ENCODE measurements at places on chromosomes 5 and 9. TPM values are rescaled to one million over a fixed set of nuclear protein-coding genes. Genes with fewer than 3 reads are reported as not detected.

NIPBL gene
- 81.1 TPM for total RNA-seq

CYLC2 gene
- total RNA-seq, result not detected

ROPN1L gene
- total RNA-seq, result not detected

ITK gene
- not detected for total RNA-seq

FOXI1 gene
- total RNA-seq, result not detected

TEX48 gene
- total RNA-seq, result not detected

FAM151B gene
- 0.29 TPM for total RNA-seq

SOX30 gene
- not detected for total RNA-seq

MARCOL gene
- not detected for total RNA-seq

DNA sequence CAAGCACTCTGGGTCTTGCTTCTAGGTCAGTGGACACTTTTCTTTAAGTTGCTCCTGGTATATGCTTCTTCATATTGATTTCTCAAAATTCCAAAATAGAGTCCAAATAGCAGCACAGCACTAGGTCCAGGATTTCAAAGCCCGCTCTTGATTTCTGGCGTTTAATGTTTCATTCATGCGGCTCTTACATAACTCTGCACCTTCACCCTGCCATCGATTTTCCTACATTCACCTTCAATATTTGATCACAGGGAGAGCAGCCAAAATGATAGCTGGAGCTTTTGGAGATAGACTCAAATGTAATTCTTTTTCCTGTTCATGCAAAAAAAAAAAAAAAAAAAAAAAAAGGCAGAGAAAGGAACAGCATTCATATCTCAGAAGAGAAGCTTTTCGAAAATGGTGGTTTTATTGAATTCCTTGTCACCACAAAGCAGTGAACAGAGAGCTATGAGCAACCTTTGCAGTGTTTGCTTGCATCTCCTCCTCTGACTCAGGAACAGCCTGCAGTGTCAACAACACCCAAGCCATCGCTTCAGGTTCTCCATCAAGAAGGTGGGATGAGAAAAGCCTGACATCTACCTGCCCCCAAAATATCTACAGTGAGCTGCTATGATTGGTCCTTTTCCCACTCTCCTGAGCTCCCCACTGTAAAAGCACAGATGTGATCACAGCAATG lies 97.8 kb downstream of the MED10 start:
- H3K27ac ChIP-seq, result no peak overlapping the region
- no peak overlapping the region for H3K4me3 ChIP-seq
- no peak for DNase-seq
- H3K36me3 ChIP-seq, result no peaks in the 10 kb centered on the region
- H3K27me3 ChIP-seq, result no peaks in the 10 kb centered on the region
- H3K4me1 ChIP-seq, result no peaks in the 10 kb centered on the region

- H3K4me1 ChIP-seq, result no peaks in the 10 kb centered on the region
- no peak overlapping the region for H3K27ac ChIP-seq
- peaks cover 2% of the 10 kb centered on the region for H3K27me3 ChIP-seq
- no peak for DNase-seq
- no peaks in the 10 kb centered on the region for H3K36me3 ChIP-seq
These were observed 110.9 kb upstream of the DMAC1 start for GRCh38 chr9:7910426-7911020.

DNA sequence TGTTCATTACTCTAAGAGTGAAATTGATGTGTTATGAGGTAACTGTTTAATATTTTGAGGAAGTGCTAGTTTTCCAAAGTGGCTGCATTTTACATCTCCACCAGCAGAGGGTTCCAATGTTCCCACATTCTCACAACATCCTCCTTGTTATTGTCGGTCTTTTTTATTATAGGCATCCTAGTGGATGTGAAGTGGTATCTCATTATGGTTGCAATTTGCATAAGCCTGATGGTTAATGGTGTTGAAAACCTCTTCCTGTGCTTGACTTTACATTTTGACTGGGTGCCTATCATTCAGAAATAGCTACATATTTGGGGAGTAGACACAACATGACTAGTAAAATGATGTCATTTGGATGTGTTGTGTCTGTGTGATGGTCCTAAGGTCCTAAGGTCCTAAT lies 143.6 kb downstream of the MRPS30 start:
- no peak overlapping the region for H3K4me3 ChIP-seq
- H3K27me3 ChIP-seq, result no peaks in the 10 kb centered on the region
- H3K36me3 ChIP-seq, result no peaks in the 10 kb centered on the region
- H3K27ac ChIP-seq, result no peak overlapping the region
- peak; percentile 25 for DNase-seq

- H3K36me3 ChIP-seq, result peaks cover 9% of the 10 kb centered on the region
- no peaks in the 10 kb centered on the region for H3K4me1 ChIP-seq
- DNase-seq, result no peak
- peaks cover 2% of the 10 kb centered on the region for H3K27me3 ChIP-seq
These were observed 193.1 kb downstream of the HSD17B3 start for GRCh38 chr9:96108691-96109380.

DNA sequence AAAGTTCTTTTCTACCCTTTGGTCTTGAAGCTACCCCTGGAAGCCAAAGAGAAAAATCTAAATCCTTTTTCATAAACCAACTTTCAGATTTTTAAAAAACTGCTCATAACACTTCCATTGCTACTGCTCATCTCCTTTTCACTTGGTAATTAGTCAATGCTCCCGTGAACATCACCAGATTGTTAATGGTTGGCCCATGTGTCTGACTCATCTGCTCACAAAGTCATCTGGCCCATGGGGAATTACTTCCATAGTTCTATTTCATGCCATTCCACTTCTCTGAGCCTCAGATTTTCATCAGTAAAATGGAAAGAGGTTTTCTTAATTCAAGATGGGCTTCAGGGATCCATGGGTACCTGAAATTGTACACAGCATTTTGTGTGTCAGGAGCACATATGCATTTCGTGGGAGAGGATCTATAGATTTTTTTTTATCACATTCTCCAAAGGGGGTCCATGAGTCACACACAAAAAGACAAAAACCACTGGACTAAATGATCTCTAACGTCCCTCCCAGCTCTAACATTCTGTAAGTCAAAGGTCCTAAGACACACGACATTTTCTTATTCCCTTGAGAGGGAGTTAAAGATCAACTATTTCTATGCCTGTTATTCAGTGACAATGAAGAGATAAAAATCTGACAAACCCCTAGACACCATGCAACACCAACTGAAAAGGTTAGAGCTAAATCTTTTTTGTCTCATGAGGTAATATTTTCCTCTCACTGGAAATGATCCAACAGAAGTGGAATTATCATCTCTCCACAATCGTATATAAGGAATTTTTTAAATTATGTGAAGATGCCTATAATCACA lies 75.4 kb downstream of the TEX10 start:
- H3K36me3 ChIP-seq, result no peaks in the 10 kb centered on the region
- H3K4me1 ChIP-seq, result peaks cover 43% of the 10 kb centered on the region
- peaks cover 3% of the 10 kb centered on the region for H3K27me3 ChIP-seq
- peak overlapping the region; percentile 61 for H3K4me3 ChIP-seq
- peak overlapping the region; percentile 83 for H3K27ac ChIP-seq
- DNase-seq, result no peak

GRCh38 chr9:81370650-81371049 lies 318.7 kb downstream of the TLE1 start:
- H3K27me3 ChIP-seq, result peaks cover 9% of the 10 kb centered on the region
- H3K4me3 ChIP-seq, result peak overlapping the region; percentile 12
- DNase-seq, result no peak
- H3K36me3 ChIP-seq, result no peaks in the 10 kb centered on the region
- H3K4me1 ChIP-seq, result peaks cover 51% of the 10 kb centered on the region

GRCh38 chr5:27814983-27815382 lies 776.6 kb upstream of the CDH9 start:
- H3K4me3 ChIP-seq, result no peak overlapping the region
- no peaks in the 10 kb centered on the region for H3K36me3 ChIP-seq
- no peak for DNase-seq
- no peaks in the 10 kb centered on the region for H3K27me3 ChIP-seq
- no peaks in the 10 kb centered on the region for H3K4me1 ChIP-seq
- no peak overlapping the region for H3K27ac ChIP-seq

- no peak overlapping the region for H3K27ac ChIP-seq
- H3K27me3 ChIP-seq, result peaks cover 3% of the 10 kb centered on the region
These were observed 9.5 kb downstream of the RNF14 start for GRCh38 chr5:141978389-141978788.

DNA sequence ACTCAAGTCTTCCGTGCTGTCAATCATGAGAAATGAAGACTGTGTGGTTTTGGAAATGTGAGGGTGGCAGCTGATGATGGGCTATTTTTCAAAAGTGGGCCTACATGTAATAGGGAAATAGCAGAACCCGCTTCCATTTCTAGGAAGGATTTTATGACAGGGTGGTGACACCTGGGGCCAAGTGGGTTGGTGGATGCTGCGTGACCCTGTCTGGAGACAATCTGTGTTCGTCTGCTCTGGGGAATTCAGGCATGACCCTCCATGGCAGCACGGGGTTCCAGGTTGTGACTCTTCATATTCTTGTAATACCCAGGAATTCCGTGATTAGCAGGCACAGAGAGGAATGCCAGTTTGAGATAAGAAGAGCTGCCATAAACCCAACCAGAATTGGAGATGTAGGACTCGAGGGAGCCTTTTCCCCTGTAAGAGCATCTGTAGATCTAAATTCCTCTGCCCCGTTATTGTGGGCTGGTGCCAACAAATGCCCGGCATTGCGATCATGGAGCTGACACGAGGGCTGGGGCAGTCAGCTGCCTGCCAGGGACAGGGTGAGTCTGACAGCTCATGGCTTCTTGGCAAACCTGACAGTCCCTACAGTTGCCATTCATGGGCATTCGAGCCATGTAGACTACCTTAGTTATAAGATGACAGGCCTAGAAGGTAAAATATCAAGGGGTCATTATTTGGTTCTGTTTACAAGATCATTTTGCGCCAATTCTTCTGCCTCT lies 279.7 kb downstream of the GADD45G start:
- no peak overlapping the region for H3K4me3 ChIP-seq
- H3K4me1 ChIP-seq, result peaks cover 3% of the 10 kb centered on the region
- H3K27ac ChIP-seq, result no peak overlapping the region
- H3K27me3 ChIP-seq, result no peaks in the 10 kb centered on the region
- peak; percentile 4 for DNase-seq

- H3K4me1 ChIP-seq, result peaks cover 2% of the 10 kb centered on the region
- peaks cover 2% of the 10 kb centered on the region for H3K27me3 ChIP-seq
- peak; percentile 66 for DNase-seq
- no peak overlapping the region for H3K27ac ChIP-seq
These were observed 383.2 kb upstream of the SGCD start for GRCh38 chr5:155943516-155944407.

DNA sequence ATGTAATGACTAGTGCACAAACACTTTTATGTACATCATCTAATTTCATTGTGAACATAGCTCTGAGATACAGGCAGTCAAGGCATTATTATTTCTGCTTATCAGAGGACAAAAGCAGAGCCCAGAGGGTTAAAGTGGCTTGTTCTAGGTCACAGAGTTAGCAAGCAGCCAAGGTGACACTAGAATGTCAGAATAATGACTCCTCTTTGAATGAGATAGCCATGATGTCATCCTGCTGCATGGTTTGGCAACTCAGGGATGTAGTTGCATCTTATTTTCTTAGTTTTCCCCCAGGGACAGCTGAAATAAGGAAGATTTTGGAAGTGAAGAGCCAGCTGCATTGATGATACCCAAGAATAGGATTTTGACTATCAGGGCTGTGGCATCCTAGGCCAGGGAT lies 54.4 kb downstream of the KCNV2 start:
- no peak for DNase-seq
- H3K27ac ChIP-seq, result no peak overlapping the region
- peaks cover 2% of the 10 kb centered on the region for H3K27me3 ChIP-seq
- H3K4me1 ChIP-seq, result no peaks in the 10 kb centered on the region
- peaks cover 30% of the 10 kb centered on the region for H3K36me3 ChIP-seq

DNA sequence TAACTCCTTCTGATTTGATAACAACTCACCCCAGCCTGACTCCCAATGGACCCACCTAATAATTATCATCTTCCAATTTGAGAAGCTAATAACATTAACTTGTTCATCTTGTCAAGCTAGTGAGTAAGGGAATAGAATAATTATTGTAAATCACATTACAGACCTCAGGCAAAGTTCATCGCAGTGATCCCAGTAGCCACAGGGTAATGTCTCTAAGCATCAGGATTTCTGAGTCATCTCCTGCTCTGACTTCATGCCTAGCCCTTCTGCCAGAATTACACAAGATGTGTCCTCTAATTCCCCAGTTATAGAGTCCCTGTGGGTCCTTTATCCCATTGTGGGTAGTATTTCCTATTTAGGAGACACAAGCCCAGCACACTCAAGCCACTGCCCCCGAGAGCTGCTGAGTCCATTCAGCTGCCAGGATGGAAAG lies 365.7 kb downstream of the DEPDC1B start:
- H3K27ac ChIP-seq, result no peak overlapping the region
- no peak overlapping the region for H3K4me3 ChIP-seq
- no peaks in the 10 kb centered on the region for H3K4me1 ChIP-seq
- H3K36me3 ChIP-seq, result no peaks in the 10 kb centered on the region
- no peaks in the 10 kb centered on the region for H3K27me3 ChIP-seq
- no peak for DNase-seq

GRCh38 chr5:166430491-166431319 lies 1860.7 kb upstream of the WWC1 start:
- no peaks in the 10 kb centered on the region for H3K36me3 ChIP-seq
- no peak overlapping the region for H3K27ac ChIP-seq
- no peaks in the 10 kb centered on the region for H3K27me3 ChIP-seq
- no peak for DNase-seq

GRCh38 chr5:155728857-155729683 lies 597.9 kb upstream of the SGCD start:
- H3K4me1 ChIP-seq, result peaks cover 2% of the 10 kb centered on the region
- H3K27ac ChIP-seq, result no peak overlapping the region
- peaks cover 25% of the 10 kb centered on the region for H3K27me3 ChIP-seq
- DNase-seq, result peak; percentile 42
- peak overlapping the region; percentile 85 for H3K4me3 ChIP-seq

- no peak overlapping the region for H3K4me3 ChIP-seq
- no peak overlapping the region for H3K27ac ChIP-seq
- DNase-seq, result no peak
- no peaks in the 10 kb centered on the region for H3K27me3 ChIP-seq
- H3K4me1 ChIP-seq, result no peaks in the 10 kb centered on the region
These were observed 344.1 kb downstream of the TMEM38B start for GRCh38 chr9:106038266-106039001.

GRCh38 chr5:92390657-92391056 lies 1007.5 kb upstream of the ARRDC3 start:
- no peaks in the 10 kb centered on the region for H3K4me1 ChIP-seq
- H3K27ac ChIP-seq, result no peak overlapping the region
- no peak for DNase-seq
- no peak overlapping the region for H3K4me3 ChIP-seq
- H3K36me3 ChIP-seq, result no peaks in the 10 kb centered on the region
- no peaks in the 10 kb centered on the region for H3K27me3 ChIP-seq

- H3K4me3 ChIP-seq, result no peak overlapping the region
- DNase-seq, result no peak
- H3K27ac ChIP-seq, result no peak overlapping the region
- H3K36me3 ChIP-seq, result no peaks in the 10 kb centered on the region
- peaks cover 3% of the 10 kb centered on the region for H3K4me1 ChIP-seq
- H3K27me3 ChIP-seq, result no peaks in the 10 kb centered on the region
These were observed 52.9 kb upstream of the SLC28A3 start for GRCh38 chr9:84393266-84393950.

DNA sequence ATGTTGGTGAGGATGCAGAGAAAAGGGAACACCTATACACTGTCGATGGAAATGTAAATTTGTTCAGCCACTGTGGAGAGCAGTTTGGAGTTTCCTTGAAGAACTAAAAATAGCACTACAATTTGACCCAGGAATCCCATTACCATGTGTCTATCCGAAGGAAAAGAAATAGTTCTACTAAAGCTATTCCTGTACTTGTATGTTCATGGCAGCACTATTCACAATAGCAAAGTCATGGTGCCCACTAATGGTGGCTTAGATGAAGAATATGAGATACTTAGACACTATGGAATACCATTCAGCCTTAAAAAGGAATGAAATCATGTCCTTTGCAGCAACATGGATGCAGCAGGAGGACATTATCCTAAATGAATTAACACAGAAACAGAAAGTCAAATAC lies 50.2 kb upstream of the CAST start:
- no peaks in the 10 kb centered on the region for H3K27me3 ChIP-seq
- H3K4me1 ChIP-seq, result peaks cover 2% of the 10 kb centered on the region
- no peak overlapping the region for H3K4me3 ChIP-seq
- no peak for DNase-seq

Data from glutamatergic neuron (in vitro differentiated cells).